ENCODE measurements at places on chromosomes 5 and 9.

GRCh38 chr9:90641086-90641485, 1.5 kb downstream of the DIRAS2 start:
- DNase-seq, result no peak

- no peak for DNase-seq
Measured at GRCh38 chr5:147382776-147383175, 127.1 kb downstream of the DPYSL3 start.

DNA sequence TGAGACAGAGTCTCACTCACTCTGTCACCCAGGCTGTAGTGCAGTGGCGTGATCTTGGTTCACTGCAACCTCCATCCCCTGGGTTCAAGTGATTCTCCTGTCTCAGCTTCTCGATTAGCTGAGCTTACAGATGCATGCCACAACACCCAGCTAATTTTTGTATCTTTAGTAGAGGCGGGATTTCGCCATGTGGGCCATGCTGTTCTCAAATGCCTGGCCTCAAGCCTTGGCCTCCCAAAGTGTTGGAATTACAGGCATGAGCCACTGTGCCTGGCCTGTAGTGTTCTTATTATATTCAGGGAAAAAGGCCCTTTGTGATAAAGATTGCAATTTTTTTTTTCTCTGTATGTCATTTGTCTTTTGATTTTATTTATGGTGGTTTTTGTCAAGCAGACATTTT, 24.0 kb upstream of the MCCC2 start:
- no peak for DNase-seq

DNA sequence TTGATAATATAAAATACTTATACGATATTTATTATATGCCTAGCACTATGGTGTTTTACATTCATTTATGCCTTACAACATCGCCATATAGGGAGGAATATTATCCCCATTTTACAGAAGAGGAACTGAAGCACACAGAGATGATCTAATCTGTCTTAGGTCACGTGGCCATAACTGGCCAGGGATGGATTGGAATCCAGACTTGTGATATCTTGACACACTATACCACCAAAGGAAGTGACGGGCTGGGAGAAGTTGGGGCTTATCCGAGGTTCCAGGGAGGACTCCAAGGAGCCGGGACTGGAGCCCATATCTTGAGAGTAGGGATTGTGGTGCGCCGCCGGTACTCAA, 129.8 kb downstream of the TMEM174 start:
- DNase-seq, result no peak

DNA sequence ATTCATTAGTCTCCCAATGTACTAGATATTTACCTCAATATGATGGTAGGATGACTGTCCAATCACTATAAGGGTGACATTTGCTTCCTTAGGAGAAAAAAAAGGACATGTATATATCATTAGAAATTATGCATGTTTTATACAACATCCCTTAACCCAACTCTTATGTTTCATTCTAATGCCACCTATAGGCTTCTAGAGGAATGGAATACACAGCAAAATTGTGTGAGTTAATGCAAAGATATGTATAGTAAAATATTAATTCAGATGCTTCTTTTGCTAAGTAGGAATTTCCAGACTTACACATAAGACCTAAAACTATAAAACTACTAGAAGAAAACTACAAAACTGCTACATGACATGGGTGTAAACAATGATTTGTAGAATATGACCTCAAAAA, 3.5 kb downstream of the PRXL2C start:
- no peak for DNase-seq

DNA sequence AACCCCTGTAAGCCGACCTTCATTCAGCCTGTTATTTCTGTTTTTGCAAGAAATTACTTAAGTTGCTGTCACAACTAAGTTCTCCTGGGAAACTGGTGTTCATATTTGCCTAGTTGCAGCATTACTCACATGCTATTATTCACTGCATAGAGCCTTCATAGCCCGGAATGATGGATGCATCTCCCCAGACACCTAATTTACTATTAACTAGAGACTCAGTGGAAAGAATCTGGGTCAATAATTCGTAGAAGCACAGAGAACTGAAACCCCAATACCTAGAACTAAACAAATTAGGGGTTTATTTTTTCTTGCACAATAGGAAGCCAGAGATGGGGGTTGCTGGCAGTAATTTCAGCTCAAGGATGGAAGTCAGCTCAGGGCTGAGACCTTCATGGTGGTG, 45.7 kb upstream of the FAM170A start:
- DNase-seq, result no peak

GRCh38 chr9:125545845-125546244, 161.2 kb downstream of the MAPKAP1 start:
- DNase-seq, result no peak

- no peak for DNase-seq
Measured at GRCh38 chr5:16461026-16461425, 4.6 kb downstream of the ZNF622 start.

GRCh38 chr5:109614301-109614700, 75.4 kb upstream of the MAN2A1 start:
- DNase-seq, result no peak

DNA sequence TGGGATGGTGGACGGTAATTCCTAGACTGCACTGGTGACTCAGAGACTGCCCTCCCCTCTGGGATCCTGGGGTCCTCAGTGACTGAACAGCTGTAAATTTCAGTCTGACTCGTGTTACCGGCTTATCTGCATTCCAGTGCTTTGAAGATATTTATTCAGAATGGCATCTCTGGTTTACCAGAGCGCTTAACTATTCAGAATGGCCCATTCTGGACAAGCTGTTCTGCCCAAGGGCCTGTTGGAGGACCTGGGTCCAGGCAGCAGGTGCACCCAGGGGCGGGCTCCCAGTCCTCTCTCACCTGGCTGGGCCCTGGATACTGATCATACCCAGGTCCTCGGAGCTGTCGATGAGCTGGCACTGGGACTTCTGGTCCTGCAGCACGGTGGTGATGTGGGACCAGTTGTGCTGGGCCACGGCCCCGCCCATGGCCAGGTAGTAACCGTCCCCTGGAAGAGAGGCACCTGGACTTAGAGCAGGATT, 48.0 kb downstream of the SARDH start:
- no peak for DNase-seq

- DNase-seq, result no peak
Measured at GRCh38 chr5:93602241-93603077, 19.4 kb downstream of the NR2F1 start.

GRCh38 chr9:131905144-131905543, 165.3 kb upstream of the RAPGEF1 start:
- no peak for DNase-seq

- no peak for DNase-seq
Measured at GRCh38 chr5:8461543-8461942, 592.6 kb downstream of the MTRR start.

Data from CMK (cell line).